ELR (cell line): ENCODE measurements at places on chromosomes 5 and 9.

DNA sequence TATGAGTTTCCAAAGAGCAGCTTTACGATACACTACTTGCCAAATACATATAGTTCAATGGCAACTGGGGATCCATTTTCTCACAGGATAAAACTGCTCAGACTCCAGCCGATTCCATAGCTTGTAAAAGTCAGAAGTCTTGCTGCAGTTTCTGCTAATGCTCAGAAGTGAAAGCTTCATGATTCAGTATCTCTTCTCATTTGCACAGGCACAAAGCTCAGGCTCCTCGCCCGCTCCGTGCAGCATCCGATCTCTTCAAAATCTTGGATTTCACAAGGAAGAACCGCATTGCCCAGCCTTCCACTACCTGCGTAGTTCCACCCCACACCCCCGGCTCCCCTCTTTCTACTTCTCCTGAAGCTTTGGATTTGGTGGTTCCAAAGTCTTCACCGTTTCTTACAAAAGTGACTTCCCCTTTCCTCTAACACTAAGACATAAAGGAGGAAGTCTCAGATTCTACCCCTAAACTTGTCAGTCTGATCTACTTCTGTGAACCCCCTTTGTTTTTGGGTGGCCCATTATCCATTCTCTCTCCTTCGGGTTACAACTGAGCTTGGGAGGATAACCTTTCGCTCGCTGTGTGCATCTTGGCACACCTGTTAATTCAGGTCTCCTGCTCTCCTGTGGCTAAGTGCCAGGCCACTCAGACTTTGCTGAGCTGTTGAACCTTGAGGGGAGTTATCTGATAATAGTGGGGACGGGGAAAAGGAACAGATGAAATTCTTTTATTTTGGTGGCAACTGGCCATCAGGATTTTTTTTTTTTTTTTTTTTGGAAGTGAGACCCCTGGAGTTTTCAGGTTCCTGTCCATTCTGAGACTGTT, 194.1 kb downstream of the GNA14 start:
- DNase-seq: no peak

GRCh38 chr9:75299324-75299723, 211.0 kb downstream of the OSTF1 start:
- DNase-seq: peak; percentile 6

GRCh38 chr9:75147638-75148037, 59.3 kb downstream of the OSTF1 start:
- DNase-seq: peak; percentile 73

- DNase-seq: no peak
Observed at GRCh38 chr9:106843371-106843770, 19.6 kb upstream of the ZNF462 start.

- DNase-seq: no peak
Observed at GRCh38 chr5:138981586-138981985, 106.5 kb upstream of the LRRTM2 start.

- DNase-seq: no peak
Observed at GRCh38 chr5:11497651-11498050, 406.6 kb downstream of the CTNND2 start.

DNA sequence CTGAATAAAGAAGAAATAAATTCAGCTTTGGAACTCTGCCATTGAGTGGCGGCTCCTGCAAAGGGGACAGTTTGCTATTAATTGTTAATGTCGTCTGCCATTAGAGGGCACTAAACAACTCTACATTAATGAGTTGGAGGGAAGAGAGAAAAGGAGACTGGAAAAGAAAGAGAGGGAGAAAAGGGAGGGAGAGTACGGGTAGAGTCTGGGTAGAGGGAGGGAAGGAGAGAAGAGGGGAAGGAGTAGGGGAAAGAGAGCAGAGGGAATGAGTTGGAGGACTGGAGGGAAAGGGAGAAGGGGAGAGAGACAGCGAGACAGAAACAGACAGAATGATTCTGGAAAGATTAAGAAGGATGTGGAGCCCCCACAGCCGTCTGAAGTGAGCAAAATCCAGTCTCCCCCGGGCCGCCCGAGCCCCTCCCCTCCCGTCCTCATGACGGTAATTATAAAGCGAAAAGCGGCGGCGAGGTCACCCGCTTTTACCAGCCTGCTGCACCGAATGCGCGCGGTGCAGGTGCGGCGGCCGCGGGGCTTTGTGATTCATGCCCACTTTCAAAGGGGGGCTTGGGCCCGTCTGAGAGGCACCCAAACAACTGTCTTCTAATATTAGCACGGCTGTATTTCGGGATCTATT, 1.9 kb upstream of the FST start:
- peak; percentile 79 for DNase-seq

DNA sequence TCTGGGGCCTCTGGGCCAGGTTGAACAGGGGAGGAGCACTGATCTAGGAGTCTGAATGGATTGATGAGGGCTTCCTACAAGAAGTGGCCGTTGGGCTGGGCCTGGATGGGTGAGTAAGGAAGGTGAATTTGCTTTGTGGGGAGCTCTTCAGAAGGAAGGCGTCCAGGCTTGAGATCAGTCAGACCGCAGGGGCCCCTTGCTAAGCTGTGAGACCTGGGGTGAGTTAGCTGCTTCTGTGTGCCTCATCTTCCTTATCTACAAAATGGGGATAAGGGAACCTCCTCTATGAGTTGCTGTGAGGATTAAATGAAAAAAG, 1.1 kb upstream of the SYNPO start:
- DNase-seq: no peak

DNA sequence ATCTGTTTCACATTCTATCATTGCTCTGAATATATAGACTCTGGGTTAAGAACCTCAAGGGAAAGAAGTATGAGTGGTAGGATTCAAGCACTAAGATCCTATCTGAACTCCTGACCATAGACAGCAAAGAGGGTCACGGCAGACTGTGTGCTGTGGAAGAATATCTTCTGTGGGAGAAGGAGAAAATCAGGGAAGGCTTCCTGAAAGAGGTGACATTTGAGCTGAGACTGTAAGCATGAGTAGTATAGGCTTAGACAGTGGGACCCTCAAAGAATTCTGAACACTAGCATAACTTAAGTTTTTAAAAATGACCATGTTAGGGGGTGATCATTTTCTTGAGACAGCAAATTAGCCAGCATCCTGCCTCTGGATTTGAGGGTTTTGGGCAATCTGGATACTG, 3.9 kb downstream of the FRRS1L start:
- DNase-seq: no peak

DNA sequence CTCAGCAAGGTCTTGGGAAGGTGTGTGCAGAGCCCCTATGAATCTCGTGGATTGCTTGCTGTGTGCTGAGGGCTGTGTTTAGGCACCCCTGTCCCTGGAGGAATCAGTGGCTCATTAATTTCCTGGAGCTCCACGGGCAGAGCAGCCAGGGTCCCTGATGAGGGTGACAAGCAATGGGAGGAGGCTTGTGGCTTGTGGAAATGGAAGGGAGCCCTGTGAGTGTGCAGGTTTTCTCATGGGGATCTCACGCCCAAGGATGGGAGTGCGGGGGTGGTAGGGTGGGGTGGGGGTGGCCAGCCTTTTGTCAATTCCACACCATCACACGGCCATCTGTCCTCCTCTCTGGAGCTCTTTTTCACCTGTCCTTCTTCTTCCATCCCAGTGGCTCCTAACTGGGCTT, 25.3 kb downstream of the PHF2 start:
- DNase-seq: no peak

- DNase-seq: no peak
Observed at GRCh38 chr9:85528142-85528541, 213.6 kb downstream of the AGTPBP1 start.

DNA sequence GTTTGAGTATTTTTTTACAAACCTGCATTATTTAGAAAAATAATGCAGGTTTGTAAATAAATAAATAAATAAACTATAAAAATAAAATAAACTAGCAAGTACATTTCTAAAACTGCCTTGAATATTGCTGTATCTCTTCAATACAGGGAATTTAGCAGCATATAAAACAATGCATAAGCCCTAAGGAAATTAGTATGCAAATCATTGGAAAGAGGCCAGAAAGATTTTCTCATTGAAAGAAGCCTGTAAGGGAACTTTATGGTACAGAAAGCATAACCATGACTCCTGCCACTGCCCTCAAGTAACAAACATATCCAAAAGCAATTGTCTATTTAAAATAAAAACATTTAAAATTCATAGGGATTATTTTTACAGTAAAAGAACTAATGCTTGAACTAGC, 387.3 kb downstream of the HINT1 start:
- DNase-seq: no peak

DNA sequence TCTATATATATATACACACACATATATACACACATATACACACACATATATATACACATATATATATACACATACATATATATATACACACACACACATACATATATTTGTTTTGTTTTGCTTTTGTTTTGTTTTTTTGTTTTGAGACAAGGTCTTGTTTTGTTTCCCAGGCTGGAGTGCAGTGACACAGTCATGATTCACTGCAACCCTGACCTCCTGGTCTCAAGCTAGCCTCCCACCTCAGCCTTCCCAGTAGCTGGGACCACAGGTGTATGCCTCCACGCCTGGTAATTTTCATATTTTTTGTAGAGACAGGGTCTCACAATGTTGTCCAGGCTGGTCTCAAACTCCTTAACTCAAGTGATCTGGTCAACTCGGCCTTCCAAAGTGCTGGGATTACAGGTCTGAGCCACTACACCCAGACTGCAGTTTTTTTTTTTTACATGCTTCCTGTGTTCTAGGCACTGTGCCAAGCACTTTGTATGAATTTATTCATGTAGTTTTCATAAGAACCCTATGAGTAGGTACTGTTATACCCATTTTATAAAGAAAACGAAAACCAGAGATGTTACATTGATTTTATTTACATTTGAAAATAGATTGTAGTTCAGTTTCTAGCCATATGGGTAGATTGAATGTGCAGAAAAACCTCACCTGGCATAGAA, 120.7 kb downstream of the PBX3 start:
- DNase-seq: peak; percentile 50

- peak; percentile 69 for DNase-seq
Observed at GRCh38 chr5:131795879-131796792, 681 bp downstream of the FNIP1 start.

GRCh38 chr5:122780296-122780695, 5.4 kb downstream of the SNX2 start:
- DNase-seq: no peak

DNA sequence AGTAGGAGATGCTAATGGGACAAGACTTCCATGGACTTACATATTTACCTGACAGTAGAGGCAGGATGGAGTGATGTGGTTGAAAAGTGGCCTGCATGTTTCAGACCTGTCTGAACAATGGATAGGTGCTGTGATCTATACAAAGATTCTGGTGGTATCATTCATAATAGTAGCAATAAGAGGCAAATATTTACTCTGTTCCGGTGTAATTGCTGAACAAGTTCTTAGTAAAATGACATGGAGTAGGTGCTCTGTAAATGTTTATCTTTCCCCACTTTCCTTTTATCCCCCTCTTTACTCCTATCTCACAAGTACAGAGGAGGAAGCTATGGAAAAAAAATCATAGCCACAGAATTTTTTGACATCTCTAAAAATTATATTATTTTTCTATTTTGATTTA, 159.0 kb upstream of the SLC12A2 start:
- DNase-seq: no peak

- DNase-seq: no peak
Observed at GRCh38 chr9:112789473-112789872, 38.9 kb downstream of the SNX30 start.

DNA sequence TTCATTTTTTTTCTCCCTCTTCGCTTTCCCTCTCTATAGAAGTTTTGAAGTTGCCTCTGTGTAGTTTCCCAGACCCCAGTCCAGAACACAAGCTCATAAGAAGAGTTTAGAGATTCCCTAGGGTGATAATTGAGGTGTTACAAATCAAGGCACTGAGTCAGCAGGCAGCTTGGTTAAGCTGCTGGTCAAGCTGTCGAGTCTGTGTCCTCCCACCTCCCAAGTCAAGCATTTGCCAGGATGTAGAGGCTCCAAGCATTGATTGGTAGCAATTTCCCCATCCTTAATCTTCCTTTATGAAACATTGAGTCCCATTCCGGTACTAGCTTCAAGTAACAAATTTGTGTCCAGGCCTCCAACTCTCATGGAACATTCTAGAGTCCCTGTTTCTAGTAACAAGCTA, 47.5 kb upstream of the SLC1A1 start:
- DNase-seq: no peak

DNA sequence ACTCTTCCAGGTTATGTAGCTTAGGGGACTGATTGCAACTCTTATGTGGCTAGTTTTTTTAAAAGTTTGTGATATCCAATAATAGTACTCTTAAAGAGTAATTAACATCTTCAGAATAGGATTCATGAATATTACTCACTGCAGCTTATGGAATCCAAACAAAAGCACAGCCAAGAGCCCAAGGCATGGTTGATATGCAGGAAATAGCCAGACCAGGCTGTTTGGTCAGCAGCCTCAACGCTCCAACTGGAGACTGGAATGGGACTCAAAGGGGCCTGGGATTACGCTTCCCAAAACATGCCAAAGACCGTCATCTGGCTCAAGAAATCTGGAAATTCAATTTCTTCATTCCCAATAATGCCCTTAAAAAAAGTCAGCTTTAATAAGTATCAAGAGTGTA, 268.6 kb downstream of the SEC61B start:
- peak; percentile 23 for DNase-seq

- no peak for DNase-seq
Observed at GRCh38 chr5:88799938-88800535, 82.9 kb downstream of the MEF2C start.

- DNase-seq: no peak
Observed at GRCh38 chr9:10080012-10080411, 532.8 kb downstream of the PTPRD start.

- DNase-seq: peak; percentile 83
Observed at GRCh38 chr5:73454379-73455036, 5.9 kb upstream of the FOXD1 start.

DNA sequence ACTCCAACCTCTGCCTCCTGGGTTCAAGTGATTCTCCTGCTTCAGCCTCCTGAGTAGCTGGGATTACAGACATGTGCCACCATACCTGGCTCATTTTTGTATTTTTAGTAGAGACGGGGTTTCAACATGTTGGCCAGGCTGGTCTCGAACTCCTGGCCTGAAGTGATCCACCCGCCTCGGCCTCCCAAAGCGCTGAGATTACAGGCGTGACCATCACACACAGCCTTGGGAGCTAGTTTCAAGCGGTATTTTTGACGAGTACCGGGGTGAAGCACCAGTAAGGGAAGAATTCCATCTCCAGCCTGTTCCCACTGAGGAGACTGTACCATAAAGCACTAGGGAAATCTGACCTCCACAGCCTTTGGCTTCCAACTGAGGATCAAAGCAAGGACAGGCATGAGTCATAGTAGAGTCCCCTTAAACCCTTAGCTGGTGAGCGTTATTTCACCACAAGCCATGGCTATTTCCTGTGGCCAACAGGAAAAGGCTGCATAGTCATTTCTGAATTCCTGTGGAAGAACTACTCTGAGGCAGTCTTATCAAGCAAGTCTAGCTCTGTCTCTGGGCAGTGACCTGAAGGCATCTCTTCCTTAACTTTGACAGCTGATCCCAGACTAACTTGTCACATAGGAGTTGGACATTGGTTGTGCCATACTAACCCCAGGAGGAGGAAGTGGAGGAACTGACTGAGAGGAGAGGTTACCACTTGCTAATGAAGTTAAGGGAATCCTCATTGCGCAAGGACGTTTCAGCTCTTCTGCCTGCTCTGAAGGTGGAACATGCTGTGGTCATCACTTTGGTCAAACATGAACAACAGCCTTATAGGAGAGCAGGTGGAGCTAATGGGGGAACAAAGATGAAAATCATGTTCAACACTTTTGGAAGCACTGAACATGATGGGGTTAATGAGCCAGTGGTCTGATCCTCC, 85.8 kb upstream of the DMRT1 start:
- DNase-seq: peak; percentile 96
